Fibroblast of mammary gland (primary cell): ENCODE measurements at places on chromosomes 12 and 14.
A peak's percentile ranks its signal among the peaks of the same experiment; 100 is the strongest.

DNA sequence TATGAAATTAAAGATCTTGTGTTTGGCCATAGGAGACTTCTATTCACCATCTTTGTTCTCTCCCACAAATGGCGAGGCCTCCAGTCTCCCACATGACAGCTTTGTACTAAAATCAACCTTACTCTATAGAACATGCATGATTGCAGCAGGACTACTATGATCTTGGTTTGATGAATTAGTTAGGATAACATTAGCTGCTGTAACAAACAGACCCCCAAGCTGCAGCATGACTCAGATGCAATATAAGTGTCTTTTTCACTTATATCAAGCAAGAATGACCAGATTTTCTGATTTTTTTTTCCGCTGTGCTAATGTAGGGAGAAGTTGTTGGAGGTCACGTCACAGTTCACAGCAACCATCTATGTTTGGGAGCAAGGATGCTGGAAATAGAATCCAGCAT lies 10.8 kb upstream of the OAS3 start:
- DNase-seq = no peak

DNA sequence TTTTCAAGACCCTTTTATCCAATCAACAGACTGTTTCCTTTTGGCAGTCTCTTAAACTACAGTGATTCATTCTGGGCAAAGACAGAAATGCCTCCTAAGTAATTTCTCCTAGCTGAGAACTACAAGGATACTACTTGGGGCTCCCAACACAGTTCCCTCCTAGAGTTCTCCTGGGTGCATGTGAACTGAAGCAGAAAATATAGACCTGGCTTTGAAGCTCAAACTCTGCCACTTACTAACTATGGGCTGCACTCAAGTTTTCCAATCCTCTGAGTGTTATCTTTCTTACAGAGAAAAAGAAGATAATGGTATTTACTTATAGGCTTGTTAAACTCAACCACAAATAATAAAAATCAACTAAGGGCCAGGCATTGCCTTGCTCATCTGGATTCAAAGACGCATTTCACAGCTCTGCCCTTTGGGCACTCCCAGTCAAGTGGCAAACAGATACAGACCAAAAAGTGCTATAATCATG lies 97.6 kb downstream of the EFCAB11 start:
- DNase-seq = peak; percentile 47

DNA sequence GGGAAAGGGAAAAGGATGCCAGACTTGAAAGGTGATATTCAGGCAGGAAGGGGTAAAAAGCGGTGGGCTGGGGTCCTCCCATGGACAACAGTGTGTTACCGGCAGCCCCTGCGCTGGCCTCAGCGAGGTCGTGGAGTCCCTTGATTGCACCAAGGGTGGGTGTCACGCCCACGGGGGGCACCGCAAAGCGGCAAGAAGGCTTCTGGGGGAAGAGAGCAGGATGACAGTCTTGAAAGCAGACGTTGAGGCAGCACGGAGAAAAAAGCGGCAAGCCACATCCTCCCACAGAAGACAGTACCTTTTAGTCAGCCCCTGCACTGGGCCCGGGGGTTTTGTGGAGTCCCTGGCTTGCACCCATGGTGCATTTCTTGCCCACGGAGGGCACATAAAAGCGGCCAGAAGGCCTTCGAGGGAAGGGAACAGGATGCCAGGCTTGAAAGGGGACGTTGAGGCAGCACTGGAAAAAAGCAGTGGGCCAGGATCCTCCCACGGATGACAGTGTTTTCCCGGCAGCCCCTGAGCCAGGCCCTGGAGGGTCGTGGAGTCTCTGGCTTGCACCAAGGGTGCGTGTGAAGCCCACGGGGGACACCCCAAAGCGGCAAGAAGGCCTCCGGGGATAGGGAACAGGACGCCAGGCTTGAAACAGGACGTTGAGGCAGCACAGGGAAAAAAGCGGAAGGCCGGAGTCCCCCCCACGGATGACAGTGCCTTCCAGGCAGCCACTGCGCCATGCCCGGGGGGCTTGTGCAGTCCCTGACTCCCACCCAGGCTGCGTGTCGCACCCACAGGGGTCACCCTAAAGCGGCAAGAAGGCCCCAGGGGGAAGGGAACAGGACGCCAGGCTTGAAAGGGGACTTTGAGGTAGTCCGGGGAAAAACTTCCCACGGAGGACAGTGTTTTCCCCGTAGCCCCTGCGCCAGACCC lies 162.2 kb upstream of the ALG10B start:
- no peak for DNase-seq

DNA sequence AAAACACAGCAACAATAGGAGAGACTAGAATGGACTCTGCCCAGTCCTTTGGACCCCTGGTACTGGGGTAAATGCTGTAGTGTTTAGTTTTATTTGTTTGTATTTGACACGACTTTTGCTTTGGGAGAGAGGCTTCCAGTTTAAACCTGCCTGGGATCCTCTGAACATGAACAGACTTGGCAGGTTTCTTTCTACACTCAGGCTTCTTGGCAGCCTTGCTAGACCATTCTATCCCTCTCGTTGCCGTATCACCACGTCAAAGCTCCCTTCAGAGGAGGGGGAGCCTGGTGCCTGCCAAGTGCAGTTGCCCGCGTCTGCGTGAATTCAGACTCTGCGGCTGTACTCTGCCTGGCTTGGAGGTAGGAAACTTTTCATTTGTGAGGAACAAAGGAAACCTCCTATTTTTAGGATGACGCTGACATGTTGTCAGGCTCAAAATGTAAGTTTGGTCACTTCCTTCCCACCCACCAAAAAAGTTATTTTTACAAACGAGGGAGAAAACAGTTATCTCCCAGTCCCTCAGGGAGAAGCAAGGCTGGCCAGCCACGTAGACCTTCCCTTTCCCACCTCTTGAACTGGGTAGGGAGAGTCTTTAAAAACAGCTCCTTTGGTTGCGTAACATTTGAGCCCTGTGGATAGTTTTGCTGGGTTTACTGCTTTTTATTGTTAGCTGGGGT lies 25.9 kb downstream of the CD9 start:
- peak; percentile 82 for DNase-seq

- DNase-seq = peak; percentile 86
Observed at GRCh38 chr12:53500142-53500775, 824 bp upstream of the TARBP2 start.

- DNase-seq = peak; percentile 9
Observed at GRCh38 chr14:56580221-56580711, 668 bp downstream of the TMEM260 start.

DNA sequence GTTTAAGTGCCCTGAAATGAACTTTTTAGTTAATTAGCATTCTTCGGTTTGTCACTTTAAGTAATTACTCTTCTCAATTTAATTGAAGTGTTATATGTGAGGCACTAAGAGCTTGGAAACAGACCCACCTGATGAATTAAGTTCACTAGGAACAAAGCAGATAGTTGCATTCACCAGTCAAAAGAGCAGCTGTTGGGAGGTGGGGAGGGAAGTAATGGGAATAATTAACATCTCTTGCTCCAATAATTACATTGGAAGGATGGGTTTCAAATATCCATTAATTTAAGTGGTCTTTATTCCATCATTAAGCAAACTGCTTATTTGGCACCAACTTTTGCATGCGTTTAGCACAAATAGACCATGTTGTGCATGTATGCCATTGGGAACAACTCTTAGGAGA lies 667.2 kb downstream of the GALC start:
- DNase-seq = no peak

DNA sequence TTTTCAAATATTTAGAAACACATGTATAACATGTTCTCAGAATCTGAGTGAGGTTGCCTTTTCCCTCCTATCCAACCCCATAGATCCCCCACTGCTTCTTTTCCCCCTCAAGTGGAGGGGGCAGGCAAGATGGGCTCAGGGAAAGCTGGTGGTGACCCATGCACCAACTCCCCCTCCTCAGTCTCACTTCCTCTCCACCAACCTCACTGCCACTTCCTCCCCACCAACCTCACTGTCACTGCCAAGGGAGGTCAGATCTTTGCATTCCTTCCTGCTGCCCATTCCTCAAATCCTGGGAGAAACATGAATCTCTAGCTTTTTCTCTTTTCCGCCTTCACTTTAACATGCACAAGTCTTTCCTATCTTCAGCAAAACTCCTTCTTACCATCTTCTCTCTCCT lies 48.7 kb downstream of the SPTB start:
- no peak for DNase-seq

DNA sequence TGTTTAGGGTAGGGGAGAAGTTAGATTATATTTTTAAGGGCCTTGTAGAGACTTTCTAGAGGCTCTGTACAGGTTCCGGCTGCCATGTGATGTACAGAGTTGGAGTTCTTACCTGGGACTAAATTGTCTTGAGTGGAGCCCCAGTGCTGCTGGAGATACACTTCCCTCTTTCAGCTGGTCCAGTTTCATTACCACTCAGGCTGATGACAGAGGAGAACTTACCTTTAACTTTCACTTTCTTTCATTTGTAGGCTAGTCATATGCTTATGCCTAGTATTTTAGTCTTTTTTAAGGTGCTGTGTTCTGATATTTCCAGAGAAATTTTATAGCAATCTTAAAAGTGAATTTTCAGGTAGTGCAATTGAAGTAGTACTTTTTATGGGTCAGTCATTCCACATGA lies 117.3 kb downstream of the ERC1 start:
- no peak for DNase-seq

DNA sequence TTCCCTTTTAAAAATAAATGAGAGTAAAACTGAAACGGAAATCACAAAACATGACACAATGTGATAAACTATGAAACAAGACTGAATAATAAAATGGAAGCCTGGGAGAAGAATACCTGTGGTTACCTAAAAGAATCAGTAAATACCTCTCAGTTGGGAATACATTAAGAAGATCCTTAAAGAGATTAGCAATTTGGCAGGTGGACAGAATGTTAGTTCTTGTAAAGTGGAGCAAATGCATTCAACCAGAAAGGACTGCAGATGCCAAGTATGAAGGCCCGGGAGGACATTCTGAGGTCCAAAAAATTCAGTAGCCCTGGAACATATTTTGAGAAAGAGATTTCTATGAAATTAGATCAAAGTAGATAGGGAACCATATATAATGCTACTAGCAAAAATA lies 861.3 kb upstream of the SEL1L start:
- DNase-seq = no peak

DNA sequence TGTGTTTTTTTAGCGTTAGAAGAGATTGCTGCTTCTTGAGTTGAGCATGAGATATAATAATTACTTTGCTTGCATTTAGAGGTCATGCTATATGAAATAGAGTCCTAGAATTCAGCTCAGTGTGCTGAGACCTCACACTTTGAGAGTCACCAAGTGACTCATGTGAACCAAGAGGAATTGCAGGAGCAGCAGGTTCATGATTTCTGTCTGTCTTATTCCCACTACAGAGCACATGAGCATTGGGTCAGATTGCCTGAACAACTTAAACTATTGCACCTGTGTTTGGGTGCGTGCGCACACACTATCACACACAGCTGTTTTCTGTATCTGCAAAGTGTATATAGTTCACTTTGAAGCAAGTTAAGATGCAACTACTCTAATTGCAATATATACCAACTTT lies 109.3 kb downstream of the FGD4 start:
- no peak for DNase-seq
